ENCODE measurements at places on chromosomes 11 and 22.

- DNase-seq: no peak
Observed at GRCh38 chr11:69050592-69051380, 2.1 kb downstream of the TPCN2 start.

GRCh38 chr11:85180528-85180927, 446.6 kb downstream of the DLG2 start:
- no peak for DNase-seq

- no peak for DNase-seq
Observed at GRCh38 chr11:110979696-110980095, 265.8 kb upstream of the POU2AF2 start.

DNA sequence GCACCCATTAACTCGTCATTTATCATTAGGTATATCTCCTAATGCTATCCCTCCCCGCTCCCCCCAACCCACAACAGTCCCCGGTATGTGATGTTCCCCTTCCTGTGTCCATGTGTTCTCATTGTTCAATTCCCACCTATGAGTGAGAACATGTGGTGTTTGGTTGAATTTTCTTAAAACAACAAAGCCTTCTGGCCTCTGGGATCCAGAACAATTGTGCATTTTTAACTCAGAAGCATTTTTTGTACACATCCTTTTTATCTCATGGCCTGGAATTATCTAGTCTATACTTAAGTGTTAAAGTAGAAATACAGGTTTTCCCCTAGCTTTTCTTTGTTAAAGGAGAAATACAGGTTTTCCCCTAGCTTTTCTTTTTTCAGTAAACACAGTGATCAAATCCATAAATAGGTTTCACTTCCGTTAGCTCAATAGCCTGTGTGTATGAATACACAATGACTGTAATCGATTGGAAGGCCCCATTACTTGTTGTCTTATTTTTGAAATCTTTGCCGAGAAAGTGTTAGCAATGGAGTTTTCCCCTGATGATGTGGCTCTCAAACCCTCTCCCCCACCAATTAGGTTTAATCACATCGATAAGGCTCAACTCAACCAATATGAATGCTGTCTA, 125.6 kb upstream of the PITPNB start:
- no peak for DNase-seq

- DNase-seq: no peak
Observed at GRCh38 chr11:98507208-98507607, 513.5 kb upstream of the CNTN5 start.

GRCh38 chr11:11841116-11841722, 553 bp upstream of the USP47 start:
- no peak for DNase-seq

GRCh38 chr11:128913806-128914205, 22.6 kb downstream of the KCNJ5 start:
- no peak for DNase-seq

DNA sequence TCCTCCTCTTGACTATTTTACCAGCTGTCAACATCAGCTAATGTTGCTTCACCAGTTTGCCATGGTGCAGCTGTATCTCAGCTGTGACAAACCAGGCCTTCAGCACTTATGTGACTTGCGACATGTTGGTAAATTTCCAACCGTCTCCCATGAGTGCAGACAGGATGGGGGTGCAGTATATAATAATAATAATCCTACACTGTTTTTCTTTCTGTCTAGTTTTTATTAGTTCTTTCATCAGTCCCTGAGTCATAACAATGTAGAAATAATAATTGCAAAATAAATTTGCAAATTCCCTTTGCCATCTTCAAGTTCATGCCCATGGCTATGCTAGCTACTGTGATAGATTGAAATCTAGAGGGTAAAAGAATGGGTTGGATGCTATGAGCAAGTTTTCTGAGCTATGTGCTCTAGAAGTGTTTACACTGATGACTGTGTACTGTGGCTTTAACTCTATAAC, 4.9 kb downstream of the MMP13 start:
- no peak for DNase-seq

DNA sequence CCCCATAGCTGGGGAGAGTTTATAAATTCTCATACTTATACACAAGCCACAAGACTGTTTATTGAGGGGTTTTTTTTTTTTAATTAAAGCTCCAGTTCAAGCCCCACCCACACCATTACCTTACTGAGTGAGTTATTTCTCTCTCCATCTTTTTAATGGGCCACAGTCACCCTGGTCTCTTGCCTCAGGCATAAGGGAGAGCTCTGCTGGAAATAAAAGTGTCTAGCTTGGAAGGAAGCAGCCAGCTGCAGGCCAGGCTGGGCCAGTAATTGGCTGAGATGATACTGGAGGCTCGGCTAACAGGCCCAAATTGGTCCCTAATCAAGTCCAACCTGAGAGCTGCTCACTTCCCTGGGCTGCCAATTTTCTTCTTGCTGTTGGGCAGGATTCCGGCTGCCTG, 174.1 kb downstream of the INSC start:
- DNase-seq: no peak

- no peak for DNase-seq
Observed at GRCh38 chr11:47524291-47524874, 28.5 kb downstream of the CELF1 start.

DNA sequence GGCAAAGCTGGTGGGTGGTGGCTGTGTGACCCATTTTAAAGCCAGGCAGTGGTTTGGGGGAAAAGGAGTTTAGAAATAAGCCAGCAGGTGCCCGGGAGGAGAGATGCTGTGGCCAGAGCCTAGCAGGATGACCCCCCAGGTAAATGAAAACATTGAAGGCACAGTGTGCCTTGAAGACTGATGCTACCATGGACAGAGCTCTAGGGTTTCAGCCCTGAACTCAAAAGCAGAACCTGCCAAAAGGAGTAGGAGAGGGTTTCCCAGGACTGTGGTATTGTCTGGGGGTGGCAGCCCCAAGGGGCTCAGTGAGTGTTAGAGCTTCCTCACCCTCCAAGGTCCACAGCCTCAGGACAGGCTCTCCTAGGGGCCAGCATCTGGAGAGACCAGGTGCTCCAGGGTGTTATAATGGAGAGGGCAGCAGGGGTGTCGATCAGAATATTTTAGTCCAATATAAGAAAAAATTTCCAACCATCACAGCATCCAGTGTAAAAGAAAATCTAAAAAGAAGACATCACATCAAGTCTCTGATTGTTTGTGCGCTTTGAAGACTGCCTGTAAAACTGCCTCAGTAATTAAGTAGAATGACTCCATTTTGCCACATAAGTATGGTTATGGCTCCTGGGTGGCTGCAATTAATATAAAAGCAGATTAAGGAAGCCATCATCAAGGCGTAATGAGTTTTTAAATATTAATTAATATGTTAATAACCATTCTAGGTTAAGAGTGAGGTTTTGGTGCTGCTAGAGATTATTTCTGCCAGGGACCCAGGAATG, 88.6 kb upstream of the LMO1 start:
- no peak for DNase-seq

DNA sequence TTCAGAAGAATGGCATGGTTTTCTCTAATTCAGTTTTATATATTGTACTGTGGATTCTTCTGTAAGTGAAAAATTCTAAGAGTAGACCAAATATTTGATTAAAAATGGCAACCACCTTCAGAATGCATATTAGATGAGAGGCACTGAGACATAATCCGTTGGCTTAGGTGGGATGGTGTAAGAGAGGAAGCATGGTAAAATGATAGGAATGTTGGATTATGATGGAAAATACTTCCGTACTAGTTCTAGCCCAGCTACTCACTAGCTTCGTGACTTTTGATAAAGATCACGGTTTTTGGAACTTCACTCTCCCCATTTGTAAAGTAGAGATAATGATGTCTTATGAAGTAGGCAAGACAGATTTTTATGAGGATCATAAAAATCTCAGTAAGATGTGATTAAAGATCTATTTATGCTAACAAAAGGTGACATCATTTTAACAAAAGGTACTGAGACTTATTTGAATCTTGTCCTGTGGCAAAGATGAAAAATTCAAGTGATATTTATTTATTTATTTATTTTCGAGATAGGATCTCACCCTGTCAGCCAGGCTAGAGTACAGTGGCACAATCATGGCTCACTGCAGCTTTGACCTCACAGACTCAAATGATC, 37.5 kb downstream of the UVRAG start:
- no peak for DNase-seq

GRCh38 chr11:57274904-57275498, 38.0 kb upstream of the APLNR start:
- no peak for DNase-seq

GRCh38 chr11:32881286-32881685, 11.3 kb upstream of the QSER1 start:
- no peak for DNase-seq

- peak; percentile 3 for DNase-seq
Observed at GRCh38 chr11:34830648-34831047, 85.5 kb downstream of the APIP start.

DNA sequence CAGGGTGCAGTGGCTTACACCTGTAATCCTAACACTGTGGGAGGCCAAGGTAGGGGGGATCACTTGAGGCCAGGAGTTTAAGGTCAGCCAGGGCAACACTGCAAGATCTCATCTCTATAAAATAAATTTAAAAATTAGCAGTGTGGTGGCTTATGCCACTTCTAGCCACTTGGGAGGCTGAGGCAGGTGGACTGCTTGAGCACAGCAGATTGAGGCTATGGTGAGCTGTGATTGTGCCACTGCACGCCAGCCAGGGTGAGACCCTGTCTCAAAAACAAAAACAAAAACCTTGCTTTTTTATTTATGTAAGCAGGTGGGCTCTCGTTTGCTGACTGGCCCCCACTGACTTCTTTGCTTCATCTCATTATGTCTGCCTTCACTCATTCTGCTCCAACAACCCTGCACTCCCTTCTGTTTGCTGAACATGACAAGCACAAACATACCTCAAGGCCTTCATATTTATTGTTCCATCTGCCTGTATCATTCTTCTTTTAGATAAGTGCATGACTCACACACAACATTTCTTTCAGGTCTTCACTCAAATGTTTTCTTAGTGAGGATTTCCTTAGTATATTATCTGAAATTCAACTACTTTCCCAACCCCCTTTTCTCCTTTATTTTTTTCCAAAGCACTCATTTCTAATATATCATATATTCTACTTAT, 32.4 kb upstream of the CLNS1A start:
- DNase-seq: no peak

- DNase-seq: no peak
Observed at GRCh38 chr11:76634886-76635285, 35.7 kb downstream of the LRRC32 start.

DNA sequence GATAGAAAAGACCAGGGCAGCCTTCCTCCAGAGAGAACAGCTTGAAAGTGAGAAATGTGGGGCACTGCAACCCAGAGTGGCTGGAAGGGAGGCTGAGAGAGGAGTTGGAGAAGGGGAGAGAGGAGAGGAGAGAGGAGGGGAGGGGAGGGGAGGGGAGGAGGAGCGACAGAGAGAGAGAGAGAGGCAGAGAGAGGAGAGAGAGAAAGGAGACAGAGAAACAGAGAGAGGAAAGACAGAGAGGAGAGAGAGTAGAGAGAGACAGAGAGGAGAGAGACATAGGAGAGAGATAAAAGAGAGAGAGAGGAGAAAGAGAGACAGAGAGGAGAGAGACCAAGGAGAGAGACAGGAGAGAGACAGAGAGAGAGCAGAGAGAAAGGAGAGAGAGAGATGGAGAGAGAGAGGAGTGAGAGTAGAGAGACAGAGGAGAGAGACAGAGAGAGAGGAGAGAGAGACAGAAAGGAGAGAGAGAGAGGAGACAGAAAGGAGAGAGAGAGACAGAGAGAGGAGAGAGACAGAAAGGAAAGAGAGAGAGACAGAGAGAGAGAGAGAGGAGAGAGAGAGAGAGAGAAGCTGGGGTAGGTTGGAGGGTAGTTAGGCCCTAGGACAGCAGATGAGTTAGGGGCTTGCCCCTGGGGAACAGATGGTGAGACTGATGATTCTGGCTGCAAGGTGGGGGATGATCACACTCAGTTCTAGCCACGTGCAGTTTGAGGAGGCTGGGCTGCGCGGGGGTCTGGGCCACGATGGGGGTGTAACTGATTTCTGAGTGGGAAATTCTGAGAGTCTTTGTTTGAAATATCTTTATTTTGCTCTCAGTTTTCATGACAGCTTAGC, 8.5 kb upstream of the SCYL1 start:
- no peak for DNase-seq

DNA sequence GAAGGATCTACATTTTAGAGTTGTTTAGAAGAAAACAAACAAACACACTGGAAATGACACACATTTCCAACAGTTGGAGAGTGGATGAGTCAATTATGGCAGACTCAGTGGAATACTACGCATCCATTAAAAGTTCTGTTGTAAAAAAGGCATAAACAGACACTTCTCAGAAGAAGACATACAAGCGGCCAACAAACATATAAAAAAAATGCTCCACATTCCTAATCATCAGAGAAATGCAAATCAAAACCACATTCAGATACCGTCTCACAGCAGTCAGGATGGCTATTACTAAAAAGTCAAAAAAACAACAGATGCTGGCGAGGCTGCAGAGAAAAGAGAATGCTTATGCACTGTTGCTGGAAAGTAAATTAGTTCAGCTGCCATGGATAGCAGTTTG, 298.2 kb downstream of the DDX10 start:
- no peak for DNase-seq

- DNase-seq: no peak
Observed at GRCh38 chr11:2739531-2740274, 39.9 kb upstream of the KCNQ1OT1 start.

- no peak for DNase-seq
Observed at GRCh38 chr11:61037441-61038093, 64.7 kb upstream of the CD5 start.

DNA sequence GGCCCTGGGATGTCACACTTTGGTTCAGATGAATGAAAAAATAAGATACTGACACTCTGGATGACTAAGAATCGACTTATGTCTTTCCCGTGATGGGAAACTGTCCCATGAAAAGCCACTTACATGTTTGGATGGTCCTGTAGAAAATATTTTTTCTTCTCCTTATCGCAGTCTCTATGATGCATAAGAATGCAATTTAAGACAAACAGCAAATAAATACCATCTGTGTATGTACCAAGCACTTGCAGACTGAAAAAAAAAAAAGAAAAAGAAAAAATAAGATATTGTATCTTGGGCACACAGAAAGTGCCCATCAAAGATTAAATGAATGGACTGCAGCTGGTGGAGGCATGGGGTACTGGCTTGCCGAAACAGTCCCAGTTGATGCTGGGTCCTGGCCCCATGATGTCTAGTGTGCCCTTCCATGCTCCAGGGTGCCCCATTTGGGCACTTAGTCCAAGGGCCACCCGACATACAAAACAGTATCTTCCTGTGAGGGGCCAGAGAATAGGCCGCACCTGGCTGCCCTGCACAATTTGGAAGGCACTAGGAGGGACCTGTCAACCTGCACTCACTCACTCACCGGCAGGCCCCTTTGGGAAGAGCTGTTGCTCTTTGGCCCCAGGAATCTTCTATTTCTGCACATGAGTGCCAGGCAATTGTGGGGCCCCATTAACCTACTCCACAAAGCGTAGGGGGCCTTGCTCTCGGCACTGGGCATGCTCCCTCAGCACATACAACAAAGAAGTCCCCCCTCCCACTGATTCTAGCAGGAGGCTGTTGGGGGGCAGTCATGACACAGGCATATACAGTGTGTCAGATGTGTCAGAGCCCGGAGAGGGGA, 2.5 kb upstream of the ZBED4 start:
- no peak for DNase-seq

All from AG04450 (cell line).